ENCODE measurements at places on chromosomes 6 and 20. TPM values are rescaled to one million over a fixed set of nuclear protein-coding genes. Genes with fewer than 3 reads are reported as not detected.

DNA sequence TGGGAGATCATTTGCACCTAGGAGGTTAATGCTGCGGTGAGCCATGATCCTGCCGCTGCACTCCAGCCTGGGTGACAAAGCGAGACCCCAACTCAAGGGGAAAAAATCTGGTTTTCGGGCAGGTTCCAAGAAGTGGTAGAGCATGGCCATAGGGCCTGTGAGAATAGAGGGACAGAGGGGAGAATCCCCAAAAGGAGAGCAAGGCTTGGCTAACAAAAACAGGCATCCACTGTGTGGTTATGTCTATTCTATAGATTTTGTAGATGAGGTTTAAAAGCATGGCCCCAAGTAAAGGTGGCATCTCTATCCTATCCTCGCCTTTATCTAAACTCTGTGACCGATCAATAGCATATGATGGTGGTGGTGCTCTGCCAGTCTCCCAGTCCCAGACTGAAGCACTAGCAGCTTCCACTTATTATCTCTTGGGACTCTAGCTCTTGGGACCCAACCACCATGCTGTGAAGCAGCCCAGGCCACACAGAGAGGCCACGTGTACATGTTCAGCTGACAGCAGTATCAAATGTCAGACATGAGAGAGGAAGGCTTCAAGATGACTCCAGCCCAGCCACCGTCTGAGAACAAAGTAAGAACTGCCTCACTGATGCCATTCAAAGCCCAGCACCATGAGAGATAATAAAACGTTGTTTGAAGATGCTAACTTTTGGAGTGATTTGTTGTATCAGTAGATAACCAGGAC lies 27.7 kb downstream of the EIF2S2 start:
- ATAC-seq, result no peak

CCN6 gene
- not detected for total RNA-seq

GRCh38 chr20:8310618-8311017 lies 178.6 kb downstream of the PLCB1 start:
- no peak for ATAC-seq

DNA sequence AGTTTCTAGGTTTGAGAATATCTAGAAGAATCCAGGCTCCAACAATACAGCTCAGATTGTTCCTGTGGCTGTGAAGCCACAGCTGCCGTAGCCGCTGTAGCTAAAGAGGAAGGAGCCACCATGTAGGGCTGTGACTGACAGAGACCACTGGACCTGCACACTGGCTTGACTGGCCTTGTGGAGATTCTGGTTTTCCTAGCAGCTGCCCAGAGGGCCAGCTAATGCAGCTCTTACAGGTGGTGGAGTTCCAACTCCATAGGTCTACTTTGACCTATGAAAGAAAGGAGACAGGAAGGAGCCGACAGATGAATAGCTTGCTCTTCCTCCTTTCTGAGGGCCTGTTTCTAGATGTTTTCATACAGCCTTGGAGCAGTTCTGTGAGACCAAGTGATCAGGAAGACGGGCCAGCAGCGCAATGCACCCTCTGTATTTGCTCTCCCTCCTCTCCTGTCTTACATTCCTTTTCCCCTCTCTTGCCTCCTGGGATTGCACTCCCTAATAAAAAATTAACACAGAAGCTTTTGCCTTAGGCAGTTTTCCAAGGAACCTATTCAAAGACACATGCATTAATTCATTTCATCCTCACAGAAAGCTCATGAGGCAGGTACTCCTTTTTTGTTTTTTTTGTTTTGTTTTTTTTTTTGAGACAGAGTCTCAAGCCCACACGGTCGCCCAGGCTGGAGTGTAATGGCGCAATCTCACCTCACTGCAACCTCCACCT lies 51.8 kb upstream of the MYB start:
- no peak for ATAC-seq

DNA sequence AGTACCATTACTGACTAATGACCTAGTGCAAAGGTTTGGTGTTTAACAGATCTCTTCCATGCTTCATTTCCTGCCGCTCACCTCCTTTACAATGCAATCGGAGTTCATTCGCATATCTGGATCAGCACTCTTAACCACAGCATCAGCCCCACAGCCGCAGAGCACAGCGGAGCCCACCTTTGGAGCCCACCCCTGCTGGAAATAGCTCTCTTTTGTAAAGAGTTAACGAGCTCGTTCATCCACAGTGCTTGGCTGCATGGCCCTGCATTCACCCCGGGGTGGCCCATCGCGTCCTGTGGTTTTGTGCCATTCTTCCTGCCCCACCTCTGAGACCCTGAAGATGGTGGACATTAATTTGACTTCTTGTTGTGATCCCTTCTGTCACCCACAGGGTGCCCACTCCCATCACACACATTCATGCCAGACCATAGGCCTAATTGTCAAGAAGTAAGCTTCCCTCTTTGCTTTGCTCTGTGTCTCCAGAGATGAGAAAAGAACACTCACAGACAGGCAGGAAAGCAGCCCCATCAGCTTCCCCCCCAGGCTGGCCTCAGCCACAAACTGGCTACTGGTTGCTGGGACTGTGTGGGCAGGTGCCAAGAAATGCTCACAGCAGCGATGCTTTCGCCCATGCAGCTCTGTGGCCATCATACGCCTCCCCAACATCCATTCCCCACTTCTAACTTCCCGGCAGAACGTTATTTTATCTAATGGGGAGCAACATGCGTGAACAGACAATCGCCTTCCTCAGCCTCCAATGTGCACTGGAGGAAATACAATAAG lies 167.0 kb downstream of the LRFN2 start:
- no peak for ATAC-seq

DNA sequence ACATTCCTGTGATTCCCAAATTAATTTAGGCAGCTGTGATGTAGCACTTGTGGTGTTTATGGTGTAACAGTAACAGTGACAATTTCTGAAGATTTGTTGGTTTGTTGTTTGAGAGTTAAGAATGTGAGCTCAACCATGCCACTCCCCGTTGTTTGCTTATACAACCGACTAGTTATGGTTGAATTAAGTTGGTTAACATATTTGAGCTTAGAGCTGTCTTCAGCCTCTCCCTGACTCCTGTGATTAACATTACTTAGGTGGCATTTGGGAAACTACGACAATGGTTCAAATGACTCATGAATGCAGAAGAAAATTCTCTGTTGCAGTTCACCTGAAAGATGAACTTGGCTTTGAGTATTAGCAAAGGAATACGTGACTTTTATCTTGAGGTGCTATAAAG lies 35.9 kb upstream of the PRL start:
- peak; percentile 93 for ATAC-seq

GSTA1 gene
- 1.6 TPM for total RNA-seq

DNA sequence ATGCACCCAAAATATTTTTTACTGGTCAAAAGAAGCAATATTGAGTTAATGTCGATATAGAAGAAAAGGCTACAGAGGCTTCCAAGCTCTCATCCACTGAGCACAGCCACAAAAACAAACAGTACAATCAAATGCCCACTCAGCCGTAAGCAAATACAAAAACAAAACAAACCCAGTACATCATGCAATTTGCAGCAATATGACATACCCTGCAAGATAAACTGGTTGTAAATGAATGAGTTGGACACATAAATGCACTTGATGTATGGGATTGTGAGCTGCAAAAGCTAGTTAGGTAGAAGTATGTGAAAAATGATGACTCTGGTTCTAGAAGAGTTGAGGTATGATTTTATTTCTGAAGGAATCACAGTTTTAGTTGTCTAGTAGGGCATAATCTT lies 83.9 kb downstream of the SESN1 start:
- ATAC-seq, result no peak

DNA sequence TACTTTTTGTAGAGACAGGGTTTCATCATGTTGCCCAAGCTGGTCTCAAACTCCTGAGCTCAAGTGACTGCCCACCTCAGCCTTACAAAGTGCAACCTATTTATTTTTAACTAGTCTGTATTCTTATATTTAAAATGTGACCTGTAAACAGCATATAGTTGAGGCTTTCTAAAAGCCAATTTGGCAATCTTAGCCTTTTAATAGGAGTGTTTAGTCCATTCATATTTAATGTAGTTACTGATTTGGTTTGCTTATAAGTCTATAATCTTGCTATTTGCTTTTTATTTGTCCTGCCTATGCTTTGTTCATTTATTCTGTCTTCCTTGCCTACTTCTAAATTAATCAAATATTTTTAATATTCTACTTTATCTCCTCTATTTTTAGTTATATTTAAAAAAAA lies 15.0 kb upstream of the SOX4 start:
- ATAC-seq, result no peak
